HTR-8/SVneo (cell line): ENCODE measurements at places on chromosomes 12 and 14.

DNA sequence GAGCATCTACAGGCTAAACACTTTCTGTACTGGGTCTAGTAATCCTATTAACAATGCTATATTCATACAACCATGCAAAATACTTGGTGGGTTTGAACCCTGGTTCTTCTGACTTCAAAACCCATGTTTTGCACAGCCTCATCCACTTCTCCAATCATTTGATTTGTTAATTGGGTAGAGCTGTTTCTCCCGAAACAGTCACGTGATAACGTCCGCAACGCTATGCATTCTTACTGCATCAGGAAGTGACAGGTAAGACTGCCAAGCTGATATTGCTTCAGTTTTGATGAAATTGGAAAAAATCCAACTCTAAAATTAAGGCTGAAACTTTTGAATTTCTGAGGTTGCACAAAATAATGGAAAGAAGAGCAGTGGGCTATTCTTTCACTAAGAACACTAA is 30.4 kb upstream of the RNU6-7 start:
- no peak for DNase-seq

- no peak for DNase-seq
Measured at GRCh38 chr14:61403411-61403810, 82.0 kb downstream of the PRKCH start.

DNA sequence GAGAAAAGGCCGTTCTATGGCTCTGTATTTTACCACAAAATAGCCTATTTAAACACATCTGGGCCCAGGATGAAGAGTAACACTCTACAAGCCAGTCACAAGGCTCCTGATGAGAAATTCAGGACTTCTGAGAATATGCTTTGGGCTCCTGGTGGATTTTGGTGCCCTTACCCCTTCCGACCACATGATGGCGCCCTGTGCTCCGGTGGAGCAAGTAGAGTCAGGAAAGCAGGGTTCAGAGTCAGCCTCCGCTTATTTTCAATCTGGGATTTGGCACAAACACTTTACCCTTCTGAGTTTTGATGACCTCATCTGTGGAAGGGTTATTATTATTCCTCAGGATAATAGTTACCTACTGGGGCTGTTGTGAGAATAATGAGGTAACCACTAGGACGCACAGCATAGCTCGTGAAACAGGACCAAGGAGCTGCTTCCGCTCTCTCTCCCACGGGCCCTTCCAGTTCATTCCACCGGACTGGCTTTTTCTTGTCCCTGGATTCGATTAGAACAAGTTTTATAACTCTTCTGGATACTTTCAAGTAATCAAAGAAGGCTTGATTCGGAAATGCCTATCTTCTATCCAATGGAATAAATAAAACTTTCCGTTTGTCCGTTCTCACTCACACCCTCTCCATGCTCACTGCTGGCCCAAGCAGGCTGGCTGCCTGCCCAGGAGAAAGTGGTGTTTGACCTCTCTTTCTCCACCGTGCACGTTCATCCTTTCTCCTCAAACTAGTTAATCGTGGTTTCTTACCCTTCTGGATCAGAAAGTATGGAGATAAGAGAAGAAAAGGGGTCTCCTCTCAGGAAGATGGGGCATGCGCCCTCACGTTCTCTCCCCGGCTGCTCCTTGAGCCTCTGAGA is 104.6 kb downstream of the GALC start:
- DNase-seq, result no peak

DNA sequence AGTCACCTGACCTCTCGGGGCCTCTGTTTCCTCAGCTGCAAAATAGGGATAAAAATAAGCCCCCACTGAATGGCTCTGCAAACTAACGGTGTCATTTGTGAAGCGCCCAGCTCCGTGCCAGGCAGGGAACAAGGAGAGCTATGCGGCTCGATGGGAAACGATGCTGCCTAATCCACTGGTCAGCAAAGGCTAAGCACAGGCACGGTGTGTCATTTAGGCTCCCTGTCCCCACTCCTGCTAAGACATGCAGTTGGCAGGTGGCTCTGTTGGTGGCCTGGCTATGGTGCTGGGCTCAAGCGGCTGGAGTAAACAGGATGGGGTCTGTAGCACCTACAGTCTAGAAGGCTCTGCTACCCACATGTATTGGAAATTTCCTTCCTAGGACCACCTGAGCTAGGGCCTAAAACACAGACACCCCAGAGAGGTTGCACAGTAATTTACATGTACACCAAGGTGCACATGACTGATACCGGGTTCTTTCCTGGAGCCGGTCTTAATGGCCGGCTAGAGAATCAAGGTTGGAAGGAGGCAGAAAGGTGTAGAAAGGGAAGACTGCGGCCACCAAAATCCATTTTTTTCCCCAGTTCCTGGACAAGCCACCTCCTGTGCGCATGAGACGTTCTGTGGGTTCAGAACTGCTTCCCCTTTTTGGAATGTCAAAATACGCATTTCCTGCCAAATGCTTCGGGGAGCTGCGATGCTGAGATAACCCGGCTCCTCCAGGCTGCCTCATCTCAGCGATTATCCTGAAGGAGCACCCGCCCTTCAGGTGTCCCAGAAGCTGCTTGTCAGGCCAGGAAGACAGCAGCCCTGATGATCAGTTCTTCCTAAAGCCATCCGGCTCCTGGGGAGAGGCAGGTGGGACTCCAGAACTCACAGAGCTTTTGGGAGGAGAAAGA is 1.0 kb downstream of the CACNA2D4 start:
- no peak for DNase-seq

- DNase-seq, result no peak
Measured at GRCh38 chr12:122123761-122124145, 45.2 kb downstream of the MLXIP start.

DNA sequence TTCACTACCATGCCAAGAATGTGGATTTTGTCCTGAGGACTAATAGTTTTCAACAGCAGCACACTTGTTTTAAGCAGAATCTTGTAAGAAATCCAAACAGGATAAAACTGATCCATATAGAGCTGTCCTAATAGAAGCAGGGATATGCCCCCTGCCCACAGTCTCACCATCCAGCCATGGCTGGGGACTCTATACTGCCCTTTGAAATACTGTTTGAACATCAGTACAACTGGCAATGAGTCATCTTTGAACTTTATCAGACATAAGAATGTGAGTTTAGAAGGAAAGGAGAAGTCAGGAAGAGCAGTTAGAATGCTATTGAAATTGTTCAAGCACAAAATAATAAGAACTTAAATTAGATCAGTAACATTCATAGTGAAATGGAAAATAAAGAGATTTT is 3.8 kb upstream of the C12orf42 start:
- DNase-seq, result no peak

GRCh38 chr14:88079624-88080023 is 74.7 kb downstream of the GPR65 start:
- DNase-seq, result no peak

DNA sequence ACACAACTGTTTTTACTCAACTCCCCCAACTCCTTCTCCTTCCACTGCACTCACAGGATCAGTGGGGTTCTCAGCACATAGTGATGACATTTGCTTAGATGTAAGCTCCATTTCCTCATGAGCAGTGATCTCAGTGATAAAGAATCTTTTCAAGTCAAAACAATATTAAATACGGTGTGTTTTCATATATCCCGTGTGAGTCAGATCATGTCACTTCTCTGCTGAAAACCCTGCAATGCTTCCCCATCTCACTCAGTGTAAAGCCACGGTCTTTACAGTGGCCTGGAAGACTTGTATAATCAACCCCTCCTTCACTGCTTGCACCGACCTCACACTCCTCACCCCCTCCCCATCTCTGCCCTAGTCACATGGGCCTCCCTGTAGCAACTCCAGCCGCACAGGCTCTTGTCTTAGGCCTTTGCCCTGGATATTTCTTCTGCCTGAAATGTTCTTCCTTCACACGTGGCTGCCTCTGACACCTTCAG is 149.7 kb upstream of the ARHGAP5 start:
- DNase-seq, result peak; percentile 81

- no peak for DNase-seq
Measured at GRCh38 chr14:69291891-69292561, 32.1 kb downstream of the GALNT16 start.

DNA sequence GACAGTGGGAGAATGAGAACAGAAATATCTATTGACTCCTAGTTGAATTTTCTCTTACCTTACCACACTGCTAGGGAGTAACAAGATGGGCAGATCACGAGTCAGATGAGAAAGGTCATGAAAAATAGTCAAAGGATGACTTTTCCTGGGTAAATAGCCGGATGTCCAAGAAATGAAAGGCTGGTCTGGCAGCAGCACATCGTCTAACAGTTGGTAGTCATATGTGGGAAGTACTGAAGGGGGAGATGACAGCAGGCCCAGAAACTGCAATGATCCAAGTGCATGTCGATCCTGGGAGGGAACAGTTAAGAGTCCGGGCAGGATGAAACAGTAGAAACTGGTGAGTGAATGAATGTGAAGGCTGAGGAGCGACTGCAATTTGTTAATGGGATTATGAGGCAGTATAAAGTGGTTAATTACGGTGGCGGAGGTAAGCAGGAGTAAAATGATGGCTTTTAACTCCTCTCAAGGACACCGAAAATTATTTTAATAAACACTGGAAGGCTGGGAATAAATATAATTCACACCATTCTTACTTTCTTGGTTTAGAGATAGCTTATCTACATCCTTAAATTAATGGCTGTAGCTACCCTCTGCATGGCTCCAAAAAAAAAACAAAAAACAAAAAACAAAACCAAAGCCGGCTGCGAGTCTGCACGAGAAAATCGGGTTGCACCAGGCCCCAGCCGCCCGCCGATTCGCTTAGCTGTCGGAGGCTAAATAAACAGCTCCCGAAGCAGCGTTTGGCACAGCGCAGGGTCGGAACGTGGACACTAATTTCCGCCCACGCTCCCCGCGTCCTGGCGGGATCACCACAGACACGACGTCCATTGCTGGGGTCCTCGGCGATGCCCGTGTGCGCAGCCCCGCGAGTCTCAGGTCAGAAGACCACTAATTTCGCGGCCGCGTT is 1.0 kb upstream of the ERC1 start:
- DNase-seq, result peak; percentile 72

- DNase-seq, result peak; percentile 45
Measured at GRCh38 chr12:27968972-27969623, 3.4 kb downstream of the PTHLH start.

- DNase-seq, result peak; percentile 6
Measured at GRCh38 chr12:99810718-99811593, 163.4 kb downstream of the GARIN6 start.

DNA sequence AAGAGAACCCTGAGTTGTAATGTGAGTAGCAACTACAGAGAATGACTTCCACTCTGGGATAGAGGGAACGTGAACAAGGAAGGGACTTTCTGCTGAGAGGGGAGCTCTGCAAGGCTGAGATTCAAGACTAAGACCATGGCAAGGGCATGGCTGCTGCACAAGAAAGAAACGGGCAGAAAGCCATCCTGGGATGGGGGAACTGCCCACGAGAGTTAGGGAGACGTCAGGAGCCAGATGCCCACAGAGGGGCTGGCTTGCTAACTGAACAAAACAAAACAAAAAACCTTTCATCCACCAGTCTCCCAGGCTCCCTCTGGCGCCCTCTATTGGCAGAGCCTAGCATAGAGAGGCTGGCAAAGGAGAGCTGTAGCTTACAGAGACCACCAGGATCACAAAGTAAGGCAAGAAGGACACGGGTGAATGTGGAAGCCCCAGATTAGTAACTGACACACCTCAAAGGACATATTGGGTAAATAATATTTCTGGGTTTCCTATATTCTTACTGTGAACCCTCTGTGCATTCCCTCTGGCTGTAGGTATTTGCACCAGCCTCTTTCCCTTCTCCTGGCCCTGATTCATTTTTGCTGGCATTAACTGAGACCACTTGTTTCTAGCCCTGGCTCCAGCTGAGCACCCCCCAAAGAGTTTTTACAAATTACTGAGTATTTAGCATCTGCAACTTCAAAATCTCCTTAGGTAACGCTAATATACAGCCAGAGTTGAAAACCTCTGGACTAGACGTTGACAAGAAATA is 338.3 kb downstream of the EMP1 start:
- DNase-seq, result peak; percentile 5

GRCh38 chr12:27996761-27997160 is 24.2 kb upstream of the PTHLH start:
- no peak for DNase-seq

DNA sequence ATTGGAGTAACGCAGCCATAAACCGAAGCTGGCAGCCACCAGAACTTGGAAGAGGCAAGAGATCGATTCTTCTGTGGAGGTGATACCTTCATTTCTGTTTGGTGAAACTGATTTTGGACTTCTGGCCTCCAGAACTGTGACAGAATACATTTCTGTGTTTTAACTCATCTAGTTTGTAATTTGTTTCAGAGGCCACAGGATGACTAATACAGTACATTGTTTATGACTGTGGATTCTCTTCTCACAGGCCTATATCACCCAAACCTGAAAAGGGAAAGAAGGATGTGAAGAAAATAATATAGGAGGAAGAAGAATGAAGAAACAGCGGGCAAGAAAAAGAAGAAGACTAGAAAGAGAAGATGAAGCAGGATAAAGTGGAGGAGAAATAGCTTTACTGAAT is 263.8 kb upstream of the DIO2 start:
- DNase-seq, result no peak
